ENCODE measurements at places on chromosomes 1 and 21. TPM values are rescaled to one million over a fixed set of nuclear protein-coding genes. Genes with fewer than 3 reads are reported as not detected.

GREM2 gene
- total RNA-seq: 0.07 TPM

DNA sequence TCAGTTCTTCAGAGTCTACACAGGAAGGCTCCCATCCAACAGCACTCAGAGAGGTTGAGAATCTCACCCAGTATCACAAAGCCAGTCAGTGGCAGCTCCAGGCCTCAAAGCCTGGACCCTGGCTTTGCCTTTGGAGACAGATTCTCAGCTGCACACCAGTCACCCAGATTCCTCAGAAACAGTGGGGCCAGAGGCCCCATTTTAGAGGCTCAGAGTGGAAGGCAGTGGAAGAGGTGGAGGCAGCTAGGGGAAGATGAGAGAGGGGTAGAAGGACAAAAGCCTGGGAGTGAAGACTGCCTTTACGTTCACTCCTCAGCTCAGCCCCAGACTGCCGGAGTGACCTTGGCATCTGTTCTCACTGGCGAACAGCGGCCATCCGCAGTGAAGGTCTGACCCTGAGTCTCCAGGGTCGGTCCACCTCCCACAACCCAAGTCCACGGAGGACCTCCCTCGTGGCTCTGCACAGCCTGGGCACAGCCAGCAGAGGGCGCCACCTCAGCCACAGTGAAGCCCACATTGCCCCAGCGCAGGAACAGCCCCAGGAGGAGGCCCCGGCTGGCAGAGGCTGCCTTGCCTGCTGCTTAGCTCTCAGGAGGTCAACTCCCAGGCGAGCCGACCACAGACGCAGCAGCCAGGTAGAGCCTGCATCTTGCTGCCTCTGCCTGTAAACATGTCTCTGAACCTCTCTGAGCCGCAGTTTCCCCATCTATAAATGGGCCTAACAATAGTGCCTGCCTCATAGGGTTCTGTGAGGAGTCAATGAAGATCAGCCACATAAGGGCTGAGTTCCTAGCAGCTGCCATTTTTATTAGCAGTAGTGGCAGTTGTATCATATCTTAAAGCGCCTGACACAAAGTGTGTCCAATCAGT, 5.9 kb upstream of the FNDC5 start:
- peak; percentile 86 for DNase-seq

DNA sequence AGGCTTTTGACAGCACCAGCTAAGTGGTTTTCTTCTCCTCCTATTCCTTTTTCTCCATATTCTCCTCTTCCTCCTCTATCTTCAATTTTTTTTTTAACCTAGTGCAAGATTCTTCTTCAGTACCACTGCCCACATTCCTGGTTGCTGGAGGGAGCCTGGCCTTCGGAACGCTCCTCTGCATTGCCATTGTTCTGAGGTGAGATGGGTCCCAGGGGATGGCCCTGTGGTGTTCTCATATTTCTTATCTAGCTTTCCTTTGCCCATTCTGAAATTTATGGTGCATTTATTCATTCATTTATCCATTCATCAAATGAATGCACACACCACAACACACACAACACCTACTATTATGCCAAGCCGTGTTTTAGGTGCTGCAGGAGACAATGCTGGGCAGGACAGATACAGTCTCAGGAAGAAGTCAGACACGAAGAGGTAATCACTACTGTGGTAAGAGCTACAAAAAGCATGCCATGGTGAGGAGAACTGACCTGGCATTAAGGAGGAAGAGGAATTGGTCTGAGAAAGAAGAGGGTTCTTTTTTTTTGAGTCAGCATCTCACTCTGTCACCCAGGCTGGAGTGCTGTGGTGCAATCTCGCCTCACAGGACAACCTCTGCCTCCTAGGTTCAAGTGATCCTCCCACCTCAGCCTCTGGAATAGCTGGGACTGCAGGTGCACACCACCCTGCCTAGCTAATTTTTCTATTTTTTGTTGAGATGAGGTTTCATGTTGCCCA, 47.5 kb upstream of the TDRD10 start:
- no peak for DNase-seq

DNA sequence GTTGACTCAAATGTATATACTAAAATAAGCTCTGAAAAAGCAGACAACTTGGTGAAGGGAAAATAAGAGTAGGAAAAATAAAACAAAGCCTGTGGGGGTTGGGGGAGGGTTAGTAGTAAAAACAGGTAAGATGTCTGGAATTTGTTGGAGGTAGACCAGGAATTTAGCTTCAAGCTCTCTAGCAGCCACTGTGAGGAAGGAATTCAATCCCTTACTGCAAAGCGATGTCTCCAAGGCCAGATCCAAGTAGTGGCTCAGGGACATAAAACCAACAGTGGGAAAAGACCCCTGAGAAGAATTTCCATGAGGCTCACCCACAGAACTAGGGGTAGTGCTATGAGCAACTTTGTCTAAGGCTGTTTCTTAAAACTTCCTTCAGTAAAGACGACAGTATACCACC, 7.8 kb downstream of the ANGPTL7 start:
- DNase-seq: no peak

DNA sequence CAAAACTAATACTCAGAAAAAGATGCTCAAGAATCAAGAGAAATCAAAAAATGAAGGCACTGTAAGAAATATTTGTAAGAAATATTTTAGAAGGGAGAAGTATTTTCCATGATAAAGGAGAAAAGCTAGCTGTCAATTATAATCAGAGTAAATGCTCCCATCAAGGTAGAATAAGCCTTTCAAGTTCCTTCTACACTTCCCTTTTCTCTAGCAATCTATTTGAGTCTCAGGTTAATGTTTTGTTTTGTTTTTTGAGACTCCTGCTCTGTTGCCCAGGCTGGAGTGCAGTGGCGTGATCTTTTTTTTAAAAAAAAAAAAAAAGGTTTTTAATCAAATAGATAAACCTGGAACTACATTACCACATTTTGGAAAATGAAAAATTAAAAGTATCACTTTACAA, 33.3 kb downstream of the PUM1 start:
- no peak for DNase-seq

DNA sequence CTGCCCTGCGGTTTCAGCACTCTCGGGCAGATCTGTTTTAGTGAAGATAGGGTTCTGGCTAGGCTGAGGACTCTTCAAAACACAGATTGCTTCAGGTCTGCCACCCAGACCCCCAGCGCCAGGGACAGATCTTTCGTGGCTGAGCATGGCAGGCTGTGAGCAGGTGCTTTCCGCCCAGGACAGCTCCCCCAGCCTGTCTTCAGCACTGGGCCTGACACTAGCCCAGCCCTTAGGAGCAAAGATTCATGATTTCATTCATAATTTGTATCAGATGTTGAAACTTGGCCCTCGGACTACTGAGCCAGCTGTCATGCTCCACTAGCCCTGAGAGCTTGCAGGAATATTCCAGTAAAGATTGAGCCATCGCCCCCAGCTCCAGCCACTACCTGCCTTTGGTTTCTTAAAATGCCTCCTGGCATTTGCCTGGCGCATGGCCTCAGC, 5.9 kb downstream of the ADPRS start:
- DNase-seq: no peak

DNA sequence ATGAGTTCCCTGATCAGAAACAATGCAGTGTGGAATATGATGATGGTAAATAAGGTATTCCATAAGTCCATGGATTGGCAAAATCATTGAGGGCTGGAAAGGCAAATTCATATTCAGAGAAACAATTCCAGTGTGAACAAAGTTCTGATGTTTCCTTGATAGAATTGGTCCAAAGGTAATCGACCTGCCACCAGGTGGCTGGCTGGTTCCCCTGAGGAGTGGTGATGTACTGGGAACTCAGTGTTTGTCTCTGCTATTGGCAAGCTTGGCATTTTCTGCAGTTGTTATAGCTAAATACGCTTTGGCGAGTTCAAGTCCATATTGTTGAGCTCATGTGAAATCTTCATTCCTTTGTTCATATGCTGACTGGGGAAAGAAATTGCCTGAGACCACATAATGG, 165.5 kb upstream of the PTGFR start:
- no peak for DNase-seq

DNA sequence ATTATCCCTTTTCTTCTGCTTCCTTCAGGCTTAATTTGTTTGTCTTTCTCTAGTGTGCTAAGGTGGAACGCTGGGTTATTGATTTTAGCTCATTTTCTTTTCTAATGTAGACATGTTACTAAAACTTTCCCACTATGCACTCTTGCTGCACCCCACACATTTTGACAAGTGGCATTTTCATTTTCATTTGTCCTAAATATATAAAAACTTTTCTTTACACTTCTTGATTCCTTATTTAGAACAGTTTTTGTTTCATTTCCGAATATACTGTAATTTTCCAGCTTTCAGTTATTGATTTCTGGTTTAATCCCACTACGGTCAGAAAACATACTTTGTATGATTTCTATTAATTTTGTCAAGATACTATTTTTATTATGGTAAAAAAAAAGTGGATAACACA, 25.3 kb downstream of the SH3BP5L start:
- DNase-seq: no peak

DNA sequence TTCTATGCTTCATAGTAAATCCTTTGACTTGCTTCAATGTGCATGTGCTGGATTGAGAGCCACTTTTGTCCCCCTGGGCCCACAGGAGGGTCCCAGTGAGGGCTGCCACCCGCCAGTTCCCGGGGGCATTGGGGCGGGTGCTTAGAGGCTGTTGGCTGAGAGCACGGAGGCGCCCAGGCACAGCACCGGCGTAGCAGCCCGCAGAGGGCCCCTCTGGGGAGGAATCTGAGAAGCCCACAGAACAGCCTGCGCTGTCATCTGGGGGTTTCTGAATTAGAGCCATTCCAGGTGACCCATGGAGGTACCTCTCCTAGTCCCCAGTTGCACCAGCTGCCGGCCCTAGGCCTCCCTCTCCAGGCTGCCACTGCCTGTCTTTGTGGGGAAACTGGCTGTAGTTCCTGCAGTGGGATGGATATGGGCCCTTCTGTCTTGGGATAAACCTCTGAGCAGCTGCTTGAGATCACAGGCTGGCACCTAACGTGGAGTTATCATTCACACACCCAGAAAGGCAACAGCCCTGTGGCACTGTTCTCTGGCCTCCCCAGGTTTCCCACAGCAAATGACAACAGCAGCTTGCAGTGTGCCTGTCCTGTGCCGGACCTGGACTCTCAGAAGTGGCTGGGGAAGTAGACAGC, 39.5 kb downstream of the TMEM51 start:
- no peak for DNase-seq

DNA sequence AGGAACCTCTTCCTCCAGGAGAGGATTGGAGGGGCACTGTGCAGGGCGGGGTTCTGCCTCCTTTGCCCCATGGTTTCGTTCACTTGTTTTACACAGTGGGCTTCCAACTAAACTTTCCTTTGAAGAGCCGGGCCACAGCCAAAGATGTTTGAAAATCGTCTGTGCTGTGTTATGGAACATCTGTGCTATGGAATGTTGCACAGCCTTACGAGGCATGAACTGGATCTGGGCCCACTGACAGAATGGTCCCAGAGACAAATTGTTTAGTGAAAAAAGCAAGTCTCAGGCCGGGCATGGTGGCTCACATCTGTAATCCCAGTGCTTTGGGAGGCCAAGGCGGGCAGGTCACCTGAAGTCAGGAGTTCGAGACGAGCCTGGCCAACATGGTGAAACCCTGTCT, 12.6 kb upstream of the MEF2D start:
- DNase-seq: no peak

- DNase-seq: peak; percentile 6
These were observed 10.5 kb downstream of the BRINP2 start for GRCh38 chr1:177181280-177181630.

- no peak for DNase-seq
These were observed 51.2 kb downstream of the EXO1 start for GRCh38 chr1:241899210-241899609.

PBX1 gene
- 0.18 TPM for total RNA-seq

All from activated CD4-positive, alpha-beta T cell treated with anti-CD3 and anti-CD28 coated beads for 36 hours (primary cell).